Coronary artery (tissue), 2 donors: ENCODE measurements at places on chromosomes 6 and 20.

GRCh38 chr6:28943557-28944411 lies 20.0 kb upstream of the TRIM27 start:
- DNase-seq = peak; percentile 77

GRCh38 chr20:8260837-8261251 lies 128.8 kb downstream of the PLCB1 start:
- DNase-seq = no peak

- DNase-seq = no peak
Observed at GRCh38 chr6:41371461-41371991, 36.1 kb downstream of the NCR2 start.

DNA sequence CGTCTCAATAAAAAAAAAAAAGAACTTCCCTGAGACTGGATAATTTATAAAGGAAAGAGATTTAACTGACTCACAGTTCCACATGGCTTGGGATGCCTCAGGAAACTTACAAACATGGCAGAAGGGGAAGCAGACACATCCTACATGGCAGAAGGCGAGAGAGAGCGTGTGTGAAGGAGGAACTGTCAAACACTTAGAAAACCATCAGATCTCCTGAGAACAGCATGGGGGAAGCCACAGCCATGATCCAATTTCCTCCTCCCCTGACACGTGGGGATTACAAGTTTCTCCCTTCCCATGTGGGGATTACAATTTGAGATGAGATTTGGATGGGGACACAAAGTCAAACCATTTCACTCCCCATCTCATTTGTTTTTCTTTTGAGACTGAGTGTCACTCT lies 46.6 kb upstream of the TFAP2C start:
- no peak for DNase-seq

DNA sequence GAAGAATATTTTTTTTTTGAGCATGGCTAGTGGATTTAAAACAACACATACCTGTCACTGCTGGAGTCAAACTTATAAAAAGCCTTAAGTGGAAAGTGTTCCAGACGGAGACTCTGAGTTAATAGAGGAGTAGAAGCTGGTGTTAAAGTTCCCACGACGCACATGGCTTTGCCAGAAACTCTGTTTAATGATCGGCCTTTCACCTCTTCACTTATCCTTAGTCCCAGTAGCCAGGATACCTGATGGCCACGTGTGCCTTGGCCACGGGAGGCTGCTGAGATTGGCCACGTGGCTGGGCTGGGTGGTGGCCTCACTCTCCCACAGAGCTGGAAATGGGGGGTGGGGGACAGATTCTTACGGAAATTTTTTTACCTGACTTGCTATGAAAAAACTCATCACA lies 333.1 kb downstream of the ZFAND3 start:
- peak; percentile 46 for DNase-seq
